ENCODE measurements at places on chromosomes 7 and 10.

DNA sequence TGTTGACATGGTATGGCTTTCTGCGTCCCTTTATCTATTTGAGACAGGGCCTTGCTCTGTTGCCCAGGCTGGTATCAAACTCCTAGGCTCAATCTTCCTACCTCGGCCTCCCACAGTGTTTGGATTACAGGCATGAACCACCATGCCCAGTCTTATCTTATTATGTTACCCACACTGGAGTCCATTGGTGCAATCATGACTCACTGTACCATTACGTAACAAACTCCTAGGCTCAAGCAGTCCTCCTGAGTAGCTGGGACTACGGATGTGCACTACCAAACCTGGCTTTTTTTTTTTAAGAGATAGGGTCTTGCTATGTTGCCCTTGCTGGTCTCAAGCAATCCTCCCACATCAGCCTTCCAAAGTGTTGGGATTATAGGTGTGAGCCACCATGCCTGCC, 66.7 kb downstream of the CCDC3 start:
- no peak for DNase-seq

GRCh38 chr10:77849039-77849664, 77.4 kb downstream of the DLG5 start:
- no peak for DNase-seq

DNA sequence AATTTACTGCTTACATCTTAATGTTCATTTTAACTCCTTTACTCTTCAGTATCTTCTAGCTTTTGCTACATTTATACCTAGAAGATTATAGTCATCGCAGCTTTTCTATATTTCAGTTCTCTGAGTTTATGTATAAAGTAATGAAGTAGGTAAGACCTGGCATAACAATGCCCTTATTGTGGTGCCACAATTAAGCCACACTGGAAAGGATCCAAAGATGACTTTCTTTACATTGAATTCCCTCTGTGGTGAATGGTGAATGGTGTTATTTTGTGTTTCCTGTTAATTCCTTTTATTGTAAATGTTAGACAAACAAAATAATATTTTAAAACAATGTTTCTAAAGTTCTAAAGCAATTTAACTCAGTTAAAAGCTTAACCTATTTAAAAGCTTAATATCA, 36.2 kb downstream of the SEMA3D start:
- no peak for DNase-seq

GRCh38 chr7:139714163-139714901, 63.5 kb downstream of the HIPK2 start:
- peak; percentile 14 for DNase-seq

DNA sequence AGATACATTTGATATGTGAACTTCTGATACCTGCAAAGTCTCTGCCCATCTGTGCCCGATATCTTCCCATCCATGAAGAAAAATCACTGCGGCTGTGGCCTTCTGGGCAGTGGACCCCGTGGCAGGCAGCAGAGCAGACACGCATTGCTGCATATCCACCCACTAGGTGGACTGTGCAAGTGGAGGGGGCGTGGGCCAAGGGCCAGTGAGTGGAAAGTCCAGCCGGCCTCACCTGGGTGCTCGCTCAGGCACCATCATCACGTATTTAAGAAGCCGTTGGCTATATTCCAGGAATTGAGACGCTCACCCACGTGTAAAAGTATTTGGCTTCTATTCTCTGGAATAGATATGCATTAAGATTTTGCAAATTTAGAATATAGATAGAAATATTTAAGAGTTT, 30.8 kb upstream of the SLC13A1 start:
- no peak for DNase-seq

- no peak for DNase-seq
Measured at GRCh38 chr10:21638681-21639080, 104.6 kb downstream of the MLLT10 start.

- DNase-seq = no peak
Measured at GRCh38 chr10:116694243-116694926, 48.0 kb downstream of the HSPA12A start.

DNA sequence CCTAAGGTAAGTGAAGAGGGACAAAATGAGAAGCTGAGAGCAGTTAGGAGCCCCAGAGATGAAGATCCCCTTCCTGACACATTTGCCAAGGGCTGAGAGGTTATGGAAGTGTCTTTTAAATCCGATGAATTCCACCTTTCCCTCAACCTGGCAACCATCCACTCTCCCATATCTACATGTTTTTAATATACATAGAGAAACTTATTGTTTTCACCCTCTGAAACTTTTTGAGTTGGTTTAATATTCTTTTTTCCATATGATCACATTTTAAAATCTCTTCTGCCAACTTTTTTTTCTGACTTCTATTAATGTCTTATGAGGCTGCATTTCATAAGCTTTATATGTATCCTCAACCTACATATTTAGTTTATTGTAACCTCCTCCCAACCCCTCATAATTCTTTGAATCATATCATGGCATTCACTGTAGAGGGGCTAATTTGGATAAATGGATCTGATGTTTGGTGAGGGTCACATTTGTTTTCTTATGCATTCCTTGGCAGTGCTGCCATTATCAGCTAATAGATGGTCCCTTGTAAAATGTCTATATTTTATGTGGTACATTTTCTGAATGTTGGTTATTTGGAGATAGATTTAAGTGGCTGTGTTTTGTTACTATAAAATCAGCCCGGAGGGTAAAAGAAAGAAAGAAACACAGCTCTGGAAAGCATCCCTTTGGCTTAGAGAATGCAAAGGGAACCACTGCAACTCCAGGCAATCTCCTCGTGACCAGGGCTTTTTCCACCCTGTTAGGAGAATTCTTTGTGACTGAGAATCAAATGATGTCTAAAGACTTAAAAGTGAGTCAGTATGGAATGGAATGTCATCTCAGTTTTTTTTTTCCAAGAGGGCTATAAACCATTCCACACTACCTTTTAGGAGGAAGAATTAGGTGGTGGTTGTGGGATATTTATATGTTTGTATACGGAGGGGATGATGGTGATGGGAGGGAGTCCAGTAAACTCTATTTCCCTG, 334.4 kb downstream of the SUGCT start:
- DNase-seq = no peak

DNA sequence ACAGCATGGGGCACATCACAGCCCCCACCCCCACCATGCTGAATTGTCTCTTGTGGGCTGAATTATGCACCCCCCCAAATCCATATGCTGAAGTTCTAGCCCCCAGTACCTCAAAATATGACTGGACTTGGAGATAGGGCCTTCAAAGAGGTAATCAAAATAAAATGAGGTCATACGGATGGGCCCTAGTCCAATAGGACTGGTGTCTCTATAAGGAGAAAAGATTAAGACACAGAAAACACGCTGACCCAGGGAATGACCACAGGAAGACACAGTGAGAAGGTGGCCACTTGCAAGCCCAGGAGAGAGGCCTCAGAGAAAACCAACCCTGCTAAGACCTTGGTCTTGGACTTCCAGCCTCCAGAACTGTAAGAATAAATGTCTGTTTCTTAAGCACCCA, 106.4 kb upstream of the ARID5B start:
- DNase-seq = no peak

DNA sequence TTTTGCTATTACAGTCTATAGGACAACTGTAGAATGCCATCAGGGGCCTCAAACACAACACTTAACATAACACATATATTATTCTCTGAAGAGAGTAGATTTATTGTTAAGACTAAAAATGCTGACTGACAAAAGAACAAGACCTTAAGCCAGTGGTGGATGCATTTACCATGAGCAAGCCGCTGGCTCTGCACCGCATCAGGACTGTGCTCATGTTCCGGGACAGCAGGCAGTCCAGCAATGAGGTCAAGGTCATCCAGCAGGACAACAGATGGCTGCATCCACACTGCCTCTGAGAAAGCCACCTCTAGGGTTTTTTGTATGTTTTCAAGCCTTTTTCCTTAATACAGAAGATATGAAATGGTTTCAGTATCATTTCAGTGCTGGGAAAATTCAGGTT, 23.8 kb downstream of the PEX1 start:
- DNase-seq = no peak

DNA sequence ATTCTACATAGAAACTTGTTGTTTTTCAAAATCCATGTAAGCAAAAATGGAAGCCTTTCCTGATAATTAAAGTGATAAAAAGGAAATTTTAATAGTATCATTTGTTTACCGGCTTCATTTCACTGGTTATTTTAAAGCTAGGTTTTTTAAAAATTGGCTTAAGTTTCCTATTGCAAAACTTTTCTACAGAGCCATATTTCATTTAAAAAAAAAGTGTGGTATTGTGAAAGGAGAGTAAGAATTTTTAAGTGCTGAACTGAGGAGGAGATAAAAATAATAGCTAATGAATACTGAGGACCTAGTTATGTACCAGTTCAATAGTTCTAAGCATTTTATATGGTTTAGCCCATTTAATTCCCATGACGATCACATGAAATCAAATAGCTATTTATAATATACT, 172.2 kb upstream of the COL1A2 start:
- DNase-seq = no peak

DNA sequence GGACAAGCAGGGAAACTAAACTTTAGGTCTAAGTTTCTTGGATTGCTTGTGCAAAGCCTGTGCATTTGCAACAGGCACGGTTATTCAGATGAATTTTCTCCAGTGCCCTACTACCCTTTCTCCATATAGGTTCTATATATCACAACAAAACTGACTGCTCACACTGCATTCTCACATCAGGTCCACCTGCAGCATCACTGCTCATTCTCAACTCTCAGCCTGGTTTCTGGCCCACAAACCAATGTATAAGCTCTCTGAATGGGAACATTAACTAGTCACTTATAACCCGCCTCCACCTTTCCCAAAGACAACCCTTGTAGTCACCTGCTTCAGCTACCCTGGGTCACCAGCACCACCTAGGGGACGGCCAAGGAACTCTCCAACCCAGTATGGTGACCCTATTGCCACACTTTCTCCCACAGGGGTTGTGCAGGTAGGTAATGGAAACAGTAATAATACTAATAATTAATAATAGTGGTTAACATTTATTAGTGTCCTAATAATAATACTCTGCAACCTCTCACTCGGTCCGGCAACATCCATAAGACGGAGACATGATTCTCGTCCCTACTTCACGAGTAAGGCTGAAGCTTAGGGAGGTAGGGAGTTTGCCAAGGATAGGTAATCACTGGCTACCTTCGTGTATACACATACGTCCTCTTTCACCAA, 97.3 kb downstream of the CLEC2L start:
- no peak for DNase-seq

DNA sequence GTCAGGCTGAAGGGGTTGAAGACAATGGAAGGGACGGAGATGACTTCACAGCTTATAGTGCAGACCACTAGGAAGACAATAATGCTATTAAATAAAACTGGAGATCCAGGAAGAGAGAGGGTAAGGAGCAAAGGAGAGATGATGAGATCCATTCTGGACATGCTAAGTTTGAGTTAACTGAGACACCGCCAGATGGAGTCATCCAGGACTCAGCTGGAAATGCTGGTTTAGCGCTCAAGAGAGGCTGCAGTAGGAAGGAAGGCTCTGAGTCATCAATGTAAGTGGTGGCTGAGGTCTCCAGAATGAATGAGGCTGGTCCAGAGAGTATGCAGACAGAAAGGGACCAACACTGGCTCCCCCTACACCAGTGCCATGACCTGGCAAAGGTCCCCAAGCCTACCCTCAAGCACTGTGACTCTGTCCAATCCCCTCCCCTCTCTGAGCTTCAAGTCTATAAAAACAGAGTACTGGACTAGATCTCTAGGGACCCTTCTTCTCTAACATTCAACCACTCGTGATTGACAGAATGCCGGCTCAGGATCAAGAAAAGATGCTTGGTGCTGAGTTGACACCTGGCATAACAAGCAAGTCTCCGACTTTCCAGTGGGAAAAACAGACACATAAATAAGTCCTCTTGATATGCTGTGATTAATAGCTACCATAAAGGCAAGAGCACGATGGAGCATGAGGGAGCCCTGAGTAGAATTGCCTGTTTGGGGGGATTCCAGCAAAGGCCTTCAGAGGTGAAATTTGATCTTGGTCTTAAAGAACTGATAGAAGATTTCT, 8.9 kb downstream of the GFRA1 start:
- no peak for DNase-seq

- DNase-seq = no peak
Measured at GRCh38 chr7:119888251-119888650, 384.7 kb upstream of the KCND2 start.

DNA sequence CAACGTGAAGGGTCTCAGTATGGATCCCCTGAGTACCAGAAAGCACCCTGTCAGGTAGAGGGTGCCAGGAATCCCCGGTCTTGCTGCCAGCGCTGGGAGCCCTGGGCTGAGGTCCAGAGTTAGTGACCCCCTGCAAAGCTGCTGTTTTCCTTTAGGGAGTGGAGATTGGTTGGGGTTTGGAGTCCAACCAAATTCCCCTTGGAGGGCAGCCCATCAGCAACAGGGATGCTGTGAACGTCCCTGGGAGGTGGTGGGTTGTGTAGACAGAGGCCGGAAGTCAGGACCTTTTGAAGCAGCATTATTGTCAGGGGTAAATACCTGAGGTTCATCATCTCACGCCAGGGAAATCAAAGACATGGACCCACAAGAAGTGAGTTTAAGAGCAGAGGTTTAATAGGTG, 104.2 kb downstream of the COL26A1 start:
- DNase-seq = no peak

GRCh38 chr10:58275908-58276307, 6.9 kb downstream of the CISD1 start:
- DNase-seq = no peak

GRCh38 chr7:139111811-139112301, 2.3 kb upstream of the ZC3HAV1 start:
- no peak for DNase-seq

DNA sequence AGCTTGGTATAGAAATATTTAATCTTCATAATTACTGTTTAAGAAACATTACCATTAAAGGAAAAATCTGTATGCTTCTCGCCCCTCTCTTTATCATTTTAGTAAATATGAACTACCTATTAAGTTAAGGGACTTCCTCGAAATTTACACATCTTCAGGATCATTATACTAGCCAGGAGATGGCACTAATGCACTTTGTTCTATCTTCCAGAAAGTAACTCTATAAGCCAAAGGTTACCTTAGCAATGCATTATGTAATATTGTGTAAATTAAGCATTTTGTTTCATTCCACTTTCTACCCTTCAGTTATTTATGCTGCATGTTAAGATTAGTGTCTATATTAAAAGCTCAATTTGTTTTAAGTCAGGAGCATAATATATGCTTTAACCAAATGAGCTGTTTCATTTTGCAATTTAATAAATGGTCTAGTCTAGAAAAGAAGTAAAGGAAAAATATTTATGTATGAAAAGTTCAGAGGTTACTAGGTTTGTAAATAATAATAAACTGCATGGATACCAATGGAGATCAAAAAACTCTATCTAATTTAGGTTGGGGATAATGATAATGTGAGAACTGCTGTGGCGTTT, 128.5 kb downstream of the ANKRD7 start:
- DNase-seq = no peak

DNA sequence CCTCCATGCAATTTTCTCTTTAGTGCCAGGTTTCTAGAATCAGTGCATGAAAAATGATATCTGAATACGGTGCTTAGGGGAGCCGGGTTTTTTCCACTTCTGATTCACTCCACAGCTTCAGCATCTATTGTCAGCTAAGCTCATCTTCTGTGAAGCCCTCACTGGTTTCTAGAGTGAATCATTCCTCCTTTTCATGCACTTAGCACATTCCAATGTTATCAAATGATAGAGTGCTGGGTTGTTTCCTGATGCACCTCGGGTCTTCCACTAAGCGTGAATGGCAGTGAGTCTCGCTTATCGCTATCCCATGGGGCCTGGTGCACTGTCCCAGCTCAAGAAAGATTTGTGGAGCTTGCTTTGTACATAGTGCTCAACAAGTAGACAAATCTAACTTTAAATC, 170.9 kb upstream of the RHEB start:
- no peak for DNase-seq

- no peak for DNase-seq
Measured at GRCh38 chr10:76089556-76090180, 658.2 kb downstream of the LRMDA start.

- no peak for DNase-seq
Measured at GRCh38 chr10:109451879-109452278, 471.4 kb downstream of the XPNPEP1 start.
